ENCODE measurements at places on chromosomes 13 and 19.

- peak; percentile 65 for DNase-seq
These were observed 1.7 kb downstream of the ELL start for GRCh38 chr19:18519962-18520847.

DNA sequence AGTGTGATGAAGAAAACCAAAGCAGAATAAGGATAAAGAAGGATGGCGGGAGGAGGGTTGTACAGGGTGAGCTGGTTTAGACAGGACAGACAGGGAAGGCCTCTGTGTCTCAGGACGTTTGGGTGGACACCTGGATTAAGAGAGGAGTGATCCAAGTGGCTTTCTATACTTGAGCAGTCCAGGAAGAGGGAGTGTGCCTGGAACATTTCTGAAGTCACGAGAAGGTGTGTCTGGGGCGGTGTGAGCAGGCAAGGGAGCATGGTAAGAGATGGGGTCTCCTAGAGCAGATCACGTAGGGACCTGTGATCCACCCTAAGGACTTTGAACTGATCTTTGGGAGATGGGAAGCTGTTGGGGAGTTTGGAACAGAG is 15.4 kb upstream of the STK24 start:
- DNase-seq: no peak

DNA sequence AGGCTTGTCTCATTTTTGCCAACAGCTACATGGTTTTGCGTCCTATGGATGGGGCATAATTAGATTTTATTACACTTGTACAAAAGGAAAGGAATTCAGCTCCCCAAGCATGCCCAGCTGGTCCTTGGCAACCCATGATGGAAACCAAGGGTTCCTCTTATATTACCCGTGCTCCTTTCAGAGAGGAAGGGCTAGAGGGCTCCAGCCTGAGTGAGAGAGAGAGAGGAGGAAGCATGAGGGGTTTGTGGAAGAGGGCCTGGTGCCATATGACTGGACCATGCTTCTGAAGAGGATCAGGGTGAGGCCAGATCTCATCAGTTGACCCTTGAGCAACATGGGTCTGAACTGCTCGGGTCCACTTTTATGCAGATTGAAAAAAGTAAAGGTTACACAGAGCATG is 3.5 kb upstream of the RPS9 start:
- no peak for DNase-seq

DNA sequence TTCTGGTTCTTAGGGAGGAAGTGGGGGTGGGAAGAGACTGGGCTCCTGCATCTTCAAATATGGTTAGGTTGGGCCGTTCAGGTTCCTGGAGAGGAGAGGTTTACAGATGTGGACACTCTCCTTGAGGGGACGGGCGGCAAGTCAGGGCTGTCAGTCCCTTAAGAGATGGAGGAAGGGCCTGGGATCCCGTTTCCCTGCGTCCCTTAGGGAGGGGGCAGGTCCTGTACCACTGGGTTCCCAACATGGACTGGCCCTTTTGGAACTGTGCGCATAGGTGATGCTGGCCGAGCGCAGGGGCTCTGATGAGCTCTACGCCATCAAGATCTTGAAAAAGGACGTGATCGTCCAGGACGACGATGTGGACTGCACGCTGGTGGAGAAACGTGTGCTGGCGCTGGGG is 10.9 kb upstream of the CACNG7 start:
- DNase-seq: no peak

DNA sequence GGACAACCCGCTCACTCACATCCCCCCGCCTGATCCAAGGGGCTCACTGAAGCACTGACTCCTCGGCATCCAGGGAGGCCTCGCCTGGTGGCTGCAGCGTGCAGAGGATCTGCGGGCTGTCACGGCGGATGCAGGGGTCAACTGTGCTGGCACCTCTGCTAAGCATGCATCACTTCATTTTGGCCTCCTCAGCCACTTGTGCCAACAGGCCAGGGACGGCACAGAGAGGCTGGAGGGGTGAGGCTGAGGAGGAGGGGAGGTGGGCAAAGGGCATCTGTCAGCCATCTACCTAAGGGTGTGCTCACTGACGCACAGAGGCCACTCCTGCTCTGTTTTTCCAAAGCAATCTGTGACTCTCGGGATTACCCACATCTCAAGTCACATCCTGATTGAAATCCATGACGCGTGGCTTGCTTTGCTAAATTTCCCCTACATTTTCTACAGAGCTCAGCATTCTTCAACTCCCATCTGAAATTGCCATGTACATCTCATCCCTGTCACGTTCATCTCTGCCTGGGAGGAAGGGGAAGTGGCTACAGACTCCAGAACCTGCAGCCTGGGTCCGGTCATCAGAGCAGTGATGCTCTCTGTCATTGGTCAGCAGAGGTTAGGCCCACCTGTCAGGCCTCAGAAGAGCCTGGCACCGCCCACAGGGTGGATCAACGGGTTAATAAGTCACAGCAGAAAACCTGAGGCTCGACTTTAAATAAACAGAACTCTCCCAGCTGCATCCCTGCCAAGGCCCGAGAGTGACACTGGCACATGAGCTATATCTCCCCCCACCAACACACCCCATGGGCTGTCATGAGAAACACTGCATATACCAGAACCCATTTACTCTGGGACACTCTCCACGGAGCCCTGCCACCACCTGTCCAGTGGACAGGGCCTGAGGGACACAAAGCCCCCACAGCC is 17.6 kb downstream of the ELL start:
- no peak for DNase-seq

GRCh38 chr13:74696148-74696922 is 562.1 kb upstream of the KLF12 start:
- DNase-seq: no peak

DNA sequence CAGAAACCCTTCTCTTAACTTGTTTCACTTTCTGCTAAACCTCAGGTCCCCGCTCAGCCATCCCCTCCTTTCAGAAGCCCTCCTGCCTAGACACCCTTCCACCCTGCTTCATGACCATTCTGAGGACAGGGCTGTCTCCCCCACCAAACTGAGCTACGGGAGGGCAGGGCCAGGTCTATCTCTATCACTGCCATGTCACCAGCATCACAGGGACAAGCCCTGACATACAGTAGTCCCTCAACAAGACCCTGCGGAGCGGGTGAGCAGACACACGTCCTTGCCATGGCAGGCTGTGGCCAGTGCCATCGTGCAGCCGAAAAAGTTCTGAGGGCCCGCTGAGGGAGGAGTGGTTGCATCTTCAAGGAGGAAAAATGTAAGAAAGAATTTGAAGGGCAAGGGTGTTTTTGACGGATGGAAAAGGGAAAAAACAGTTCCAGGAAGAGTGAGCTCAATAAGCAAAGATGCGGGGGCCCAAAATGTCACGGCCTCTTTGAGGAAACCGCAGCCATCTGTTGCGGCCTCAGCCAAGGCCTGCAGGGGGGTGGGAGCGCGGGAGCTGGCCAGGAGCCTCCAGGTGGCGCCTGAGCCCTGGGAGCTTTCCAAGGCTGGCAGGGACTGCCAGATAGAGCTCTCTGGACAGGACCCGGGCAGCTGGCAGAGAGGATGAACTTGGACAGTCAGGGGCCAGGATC is 8.1 kb downstream of the PTGIR start:
- DNase-seq: peak; percentile 90

DNA sequence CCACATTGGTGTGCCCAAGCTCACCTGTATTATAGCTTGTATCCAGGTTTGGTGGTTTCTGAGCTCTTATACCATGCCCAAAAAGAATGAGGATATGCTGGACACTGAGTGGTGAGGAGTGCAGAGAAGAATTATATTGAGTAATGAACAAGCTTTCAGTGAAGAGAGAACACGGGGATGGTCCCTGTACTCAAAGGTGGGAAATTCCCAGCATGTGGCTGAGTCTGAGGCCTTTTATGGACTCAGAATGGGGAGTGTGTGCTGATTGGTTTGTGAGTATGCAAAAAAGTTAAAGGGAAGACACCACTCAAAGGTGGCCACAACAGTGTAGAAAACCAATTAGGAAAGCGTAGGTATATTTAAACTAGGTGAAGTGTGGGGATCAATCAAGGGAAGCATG is 191.2 kb upstream of the SLITRK6 start:
- no peak for DNase-seq

GRCh38 chr13:112828082-112828699 is 138.4 kb downstream of the ATP11A start:
- DNase-seq: no peak

DNA sequence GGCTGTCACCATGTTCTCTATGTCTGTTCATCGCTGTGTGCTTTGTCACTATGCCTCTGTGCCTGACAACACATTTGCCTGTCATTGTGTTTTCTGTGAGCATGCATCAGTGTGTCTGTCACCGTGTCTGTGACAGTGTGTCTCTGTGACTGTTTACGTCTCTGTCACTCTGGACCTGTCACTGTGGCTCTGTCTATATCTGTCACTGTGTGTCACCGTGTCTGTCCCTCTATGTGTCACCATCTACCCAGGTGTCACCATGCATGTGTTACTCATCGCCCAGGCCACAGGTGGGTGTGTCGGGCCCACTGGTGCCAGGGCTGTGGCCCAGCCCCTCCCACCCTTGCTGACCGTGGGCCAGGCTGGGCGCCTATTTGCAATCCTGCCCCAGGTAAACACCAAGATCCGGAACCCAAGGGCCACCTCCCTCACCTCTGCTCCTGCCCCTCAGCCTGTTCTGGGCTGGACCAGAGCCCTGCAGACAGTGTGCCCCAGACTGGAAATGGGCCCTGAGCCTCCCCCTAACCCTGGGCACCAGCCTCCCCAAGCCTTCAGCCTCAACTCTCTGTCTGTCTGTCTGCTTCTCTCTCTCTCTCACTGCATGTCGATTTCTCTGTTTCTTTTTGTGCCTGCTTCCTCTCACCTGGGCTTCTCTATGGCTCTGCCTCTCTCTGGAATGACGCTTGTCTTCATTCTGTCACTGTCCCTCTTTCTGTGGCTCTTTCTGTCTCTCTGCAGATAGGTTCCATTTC is 7.7 kb downstream of the IRF2BP1 start:
- DNase-seq: peak; percentile 19

DNA sequence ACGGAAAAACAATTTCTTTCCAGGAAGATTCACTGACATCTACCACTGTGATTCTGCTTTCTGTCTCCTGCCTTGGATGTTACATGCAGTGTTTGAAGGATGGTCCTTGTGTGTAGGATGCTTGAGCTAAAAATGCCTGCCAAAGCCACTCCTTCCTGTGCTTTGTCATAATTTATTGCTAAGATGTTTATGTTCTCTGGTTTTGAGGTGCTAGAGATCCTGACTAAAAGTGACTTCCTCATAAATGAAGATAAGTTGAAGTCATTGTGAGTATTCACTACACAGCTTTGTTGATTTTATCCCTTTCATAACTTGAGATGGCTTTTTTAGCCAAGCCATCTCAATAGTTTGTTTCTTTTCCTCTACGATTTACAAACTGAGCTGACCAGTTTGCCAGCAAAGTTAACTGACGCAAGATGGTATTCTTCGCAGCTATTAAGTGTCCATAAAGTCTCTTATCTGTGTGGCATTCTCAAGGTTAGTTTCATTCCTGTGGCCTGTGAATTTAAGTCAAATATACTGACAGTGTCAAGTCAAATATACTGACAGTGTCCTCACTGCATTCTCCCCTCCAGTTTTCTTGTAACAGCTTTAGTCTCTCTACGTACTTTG is 15.7 kb upstream of the FBXL3 start:
- DNase-seq: no peak

- no peak for DNase-seq
These were observed 105.4 kb upstream of the MBNL2 start for GRCh38 chr13:97116754-97117153.

DNA sequence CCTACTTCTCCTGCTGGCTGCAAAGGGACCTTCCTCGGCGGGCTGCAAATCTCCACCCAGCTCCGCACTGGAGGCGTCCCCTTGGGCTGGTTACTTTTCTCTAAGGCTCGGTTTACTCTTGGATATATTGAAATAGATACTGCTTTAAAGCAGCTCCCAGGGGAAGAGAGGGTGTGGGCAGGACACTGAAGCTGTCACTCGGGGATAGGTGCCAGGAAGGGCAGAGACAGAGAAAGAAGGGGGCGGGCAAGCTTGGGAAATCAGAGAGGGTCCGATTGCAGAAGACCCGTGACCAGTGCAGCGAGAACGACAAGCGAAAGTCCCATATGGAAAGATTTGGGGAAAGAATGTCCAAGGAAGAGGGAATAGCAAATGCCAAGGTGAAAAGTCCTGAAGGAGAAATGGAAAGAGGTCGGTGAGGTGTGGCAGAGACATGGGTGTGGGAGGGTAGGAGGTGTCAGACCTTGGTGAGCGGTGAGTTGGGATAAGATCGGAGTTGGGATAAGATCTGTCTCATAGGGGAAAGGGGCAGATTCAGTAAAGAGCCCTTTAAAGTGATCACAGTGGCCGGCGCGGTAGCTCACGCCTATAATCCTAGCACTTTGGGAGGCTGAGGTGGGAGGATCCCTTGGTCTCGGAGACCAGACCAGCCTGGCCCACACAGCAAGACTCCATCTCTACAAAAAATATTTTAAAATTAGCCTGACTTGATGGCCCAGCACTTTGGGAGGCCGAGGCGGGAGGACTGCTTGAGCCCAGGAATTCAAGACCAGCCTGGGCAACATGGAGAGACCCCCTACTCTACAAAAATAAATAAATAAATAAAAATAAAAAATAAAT is 618 bp downstream of the THSD8 start:
- no peak for DNase-seq

DNA sequence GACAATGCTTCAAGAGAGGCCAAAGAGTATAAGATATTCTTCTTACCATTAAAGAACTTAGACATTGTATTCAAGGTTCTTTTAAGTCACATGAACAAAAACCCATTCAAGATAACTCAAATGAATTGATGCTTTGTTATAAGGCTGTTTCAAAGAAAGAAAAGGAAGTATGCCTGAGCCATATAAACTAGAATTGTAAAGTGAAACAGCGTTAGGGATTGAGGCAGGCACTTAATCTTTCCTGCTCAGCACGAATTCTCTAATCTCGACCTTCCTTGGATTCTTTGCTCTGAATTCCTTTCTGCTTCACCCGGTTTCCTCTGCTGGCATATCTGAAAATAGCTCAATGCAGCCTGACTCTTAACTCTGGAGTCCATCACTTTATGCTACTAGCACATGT is 595.4 kb downstream of the DIAPH3 start:
- DNase-seq: no peak

- no peak for DNase-seq
These were observed 12.7 kb downstream of the LSM14A start for GRCh38 chr19:34184880-34185491.

DNA sequence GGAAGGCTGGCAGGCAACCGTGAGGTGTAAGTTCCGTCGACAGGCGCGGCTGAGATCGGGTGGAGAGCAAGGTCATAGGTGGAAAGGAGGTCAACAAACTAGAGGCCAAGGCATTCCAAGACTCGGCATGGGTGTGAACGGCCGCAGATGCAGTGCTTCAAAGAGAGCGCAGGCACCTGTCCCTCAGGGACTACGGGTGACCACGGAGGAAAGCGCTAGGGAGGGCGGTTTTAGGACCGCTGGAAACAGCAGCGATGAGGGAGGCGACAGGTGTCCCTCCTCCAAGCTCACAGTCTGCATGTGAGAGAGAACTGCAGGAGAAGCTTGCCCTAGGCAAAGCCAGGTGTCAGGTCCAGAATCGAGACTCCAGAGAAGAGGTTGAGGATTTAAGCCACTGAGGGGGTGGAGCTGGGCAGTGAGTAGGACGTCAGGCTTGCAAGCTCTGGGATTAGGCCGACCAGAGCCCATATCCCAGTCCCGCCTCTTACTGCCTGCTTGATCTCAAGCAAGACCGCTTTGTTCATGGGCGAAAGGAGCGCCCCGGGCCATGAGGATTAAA is 1.6 kb upstream of the MLNR start:
- no peak for DNase-seq
